ENCODE measurements at places on chromosomes 6 and 20. TPM values are rescaled to one million over a fixed set of nuclear protein-coding genes. Genes with fewer than 3 reads are reported as not detected.

TUBB2B gene
- total RNA-seq = not detected

WASF1 gene
- total RNA-seq = 1.5 TPM

AIF1 gene
- total RNA-seq = 63.4 TPM

GSTA2 gene
- total RNA-seq = not detected

LPA gene
- total RNA-seq = not detected

SYCP2 gene
- total RNA-seq = 13.5 TPM

FAXC gene
- not detected for total RNA-seq

NAPB gene
- 17.5 TPM for total RNA-seq

FKBP1C gene
- total RNA-seq = 0.67 TPM
